Upper lobe of right lung (tissue), 1 donor: ENCODE measurements at places on chromosomes 7 and 10. TPM values are rescaled to one million over a fixed set of nuclear protein-coding genes. Genes with fewer than 3 reads are reported as not detected.

GRCh38 chr7:125391921-125392320 lies 462.3 kb upstream of the POT1 start:
- no peak for DNase-seq
- no peak overlapping the region for H3K27ac ChIP-seq
- H3K4me1 ChIP-seq = no peaks in the 10 kb centered on the region
- H3K36me3 ChIP-seq = no peaks in the 10 kb centered on the region

- no peak overlapping the region for H3K4me3 ChIP-seq
- DNase-seq = no peak
- no peaks in the 10 kb centered on the region for H3K27me3 ChIP-seq
- no peaks in the 10 kb centered on the region for H3K36me3 ChIP-seq
- no peaks in the 10 kb centered on the region for H3K4me1 ChIP-seq
- H3K27ac ChIP-seq = no peak overlapping the region
Measured at GRCh38 chr7:133807624-133808492, 319.3 kb upstream of the LRGUK start.

GRCh38 chr7:155451840-155452239 lies 6.1 kb upstream of the EN2 start:
- H3K27ac ChIP-seq = no peak overlapping the region
- DNase-seq = no peak
- no peak overlapping the region for H3K4me3 ChIP-seq
- H3K36me3 ChIP-seq = no peaks in the 10 kb centered on the region
- peaks cover 8% of the 10 kb centered on the region for H3K4me1 ChIP-seq

- no peaks in the 10 kb centered on the region for H3K36me3 ChIP-seq
- DNase-seq = no peak
- peaks cover 3% of the 10 kb centered on the region for H3K4me1 ChIP-seq
- no peak overlapping the region for H3K4me3 ChIP-seq
- no peaks in the 10 kb centered on the region for H3K27me3 ChIP-seq
Measured at GRCh38 chr7:115087437-115087836, 165.5 kb downstream of the MDFIC start.

DNA sequence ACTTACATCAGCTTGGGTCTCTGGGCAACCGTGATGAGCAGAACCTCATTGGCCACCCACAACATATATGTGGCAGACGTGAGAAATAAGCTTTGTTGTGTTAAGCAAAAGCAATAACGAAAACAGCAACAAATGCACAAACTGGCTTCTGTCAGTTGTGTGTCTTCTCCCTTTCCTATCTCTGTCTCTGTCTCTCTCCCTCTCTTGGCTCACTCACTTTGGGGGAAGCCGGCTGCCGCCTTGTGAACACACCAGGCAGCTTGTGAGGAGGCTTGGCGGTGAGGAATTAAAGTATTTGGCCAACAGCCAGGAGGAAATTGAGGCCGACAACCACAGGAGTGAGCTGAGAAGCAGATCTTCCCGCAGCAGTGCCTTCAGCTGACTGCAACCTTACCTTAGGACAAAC lies 21.9 kb upstream of the CDCA7L start:
- H3K4me1 ChIP-seq = no peaks in the 10 kb centered on the region
- H3K27me3 ChIP-seq = no peaks in the 10 kb centered on the region
- no peak overlapping the region for H3K4me3 ChIP-seq

- no peaks in the 10 kb centered on the region for H3K36me3 ChIP-seq
- H3K27me3 ChIP-seq = no peaks in the 10 kb centered on the region
- H3K4me3 ChIP-seq = no peak overlapping the region
- no peaks in the 10 kb centered on the region for H3K4me1 ChIP-seq
Measured at GRCh38 chr7:124152859-124153692, 120.2 kb upstream of the TMEM229A start.

- no peak overlapping the region for H3K4me3 ChIP-seq
- H3K4me1 ChIP-seq = no peaks in the 10 kb centered on the region
- H3K27me3 ChIP-seq = no peaks in the 10 kb centered on the region
Measured at GRCh38 chr10:104208730-104209129, 23.4 kb downstream of the CFAP43 start.

- no peak overlapping the region for H3K4me3 ChIP-seq
- no peak for DNase-seq
- H3K4me1 ChIP-seq = peaks cover 40% of the 10 kb centered on the region
Measured at GRCh38 chr10:75427951-75428350, 3.5 kb upstream of the LRMDA start.

DNA sequence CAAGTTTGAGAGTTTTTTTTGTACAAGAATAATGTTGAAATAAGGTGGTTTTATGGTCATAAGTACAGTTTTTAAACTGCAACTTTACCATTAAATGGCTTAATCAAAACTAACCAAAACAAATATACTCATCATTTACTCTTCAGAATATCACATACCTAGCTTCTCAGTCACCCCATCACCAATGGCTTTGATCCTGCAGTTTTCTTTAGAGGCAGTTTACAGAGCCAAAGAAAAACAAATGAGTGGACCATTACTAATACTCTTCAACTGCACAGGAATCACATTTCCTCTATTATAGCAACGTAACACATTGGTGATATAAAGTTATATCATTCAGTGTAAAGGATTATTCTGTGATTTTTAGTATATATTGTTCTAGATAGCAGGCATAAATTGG lies 576.1 kb upstream of the LRRTM3 start:
- no peak overlapping the region for H3K4me3 ChIP-seq
- no peak overlapping the region for H3K27ac ChIP-seq
- DNase-seq = no peak
- no peaks in the 10 kb centered on the region for H3K4me1 ChIP-seq
- no peaks in the 10 kb centered on the region for H3K36me3 ChIP-seq

- H3K4me3 ChIP-seq = no peak overlapping the region
- peak; percentile 78 for DNase-seq
- H3K4me1 ChIP-seq = peaks cover 3% of the 10 kb centered on the region
- H3K36me3 ChIP-seq = no peaks in the 10 kb centered on the region
Measured at GRCh38 chr10:95374597-95375209, 83.9 kb upstream of the PDLIM1 start.

GRCh38 chr10:49139846-49140195 lies 6.0 kb upstream of the FAM170B start:
- H3K27ac ChIP-seq = peak overlapping the region; percentile 70
- DNase-seq = no peak
- H3K4me3 ChIP-seq = no peak overlapping the region

DNA sequence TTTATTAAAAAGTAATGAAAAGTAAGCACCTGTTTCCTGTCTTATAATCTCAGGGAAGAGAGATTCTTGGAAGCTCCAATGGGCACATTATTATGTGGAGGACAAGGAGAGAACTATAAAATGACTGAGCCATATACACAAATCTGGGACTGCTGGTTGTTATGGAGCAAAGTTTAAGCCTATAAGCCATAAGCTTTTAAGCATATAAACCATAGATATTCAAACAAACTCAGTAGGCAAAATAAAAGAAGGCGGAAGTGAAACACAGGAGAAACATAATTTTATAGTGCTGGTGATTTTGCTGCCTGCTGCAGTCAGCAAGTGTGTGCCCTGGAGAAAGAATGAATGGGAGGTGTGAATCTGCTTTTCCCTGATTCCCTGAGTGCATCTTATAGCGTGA lies 274.4 kb downstream of the KIF20B start:
- H3K4me1 ChIP-seq = no peaks in the 10 kb centered on the region
- no peaks in the 10 kb centered on the region for H3K36me3 ChIP-seq
- H3K4me3 ChIP-seq = no peak overlapping the region
- no peak overlapping the region for H3K27ac ChIP-seq

DNA sequence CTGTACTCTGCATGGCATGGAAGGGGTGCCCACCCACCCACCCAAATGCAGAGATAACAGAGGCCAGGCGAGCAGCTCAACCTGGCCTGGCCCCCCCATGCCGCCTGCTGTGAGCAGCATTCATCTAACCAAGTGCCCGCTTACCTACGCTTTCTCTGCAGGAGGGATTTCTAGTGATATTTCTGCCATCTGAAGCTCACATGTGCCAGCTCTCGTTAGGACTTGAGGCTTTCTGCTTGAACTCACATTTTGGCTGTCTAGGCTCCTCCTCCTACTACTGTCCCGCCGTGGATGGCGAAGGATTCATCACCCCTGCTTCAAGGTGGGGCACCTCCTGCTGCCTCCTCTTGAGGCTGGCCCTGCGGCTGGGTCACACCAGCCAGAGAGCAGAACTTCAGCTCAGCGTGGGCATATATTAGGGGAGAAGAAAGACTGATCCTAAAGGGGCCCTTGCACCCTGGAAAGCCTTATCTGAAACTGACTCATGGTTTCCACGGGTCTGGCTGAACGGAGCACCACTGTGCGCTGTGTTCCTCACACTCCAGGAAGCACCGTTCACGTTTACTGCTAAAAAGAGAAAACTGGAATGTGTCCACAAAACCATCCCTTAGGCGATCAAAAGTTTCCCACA lies 45.5 kb downstream of the CTBP2 start:
- DNase-seq = peak; percentile 46
- H3K36me3 ChIP-seq = no peaks in the 10 kb centered on the region
- H3K27me3 ChIP-seq = no peaks in the 10 kb centered on the region
- H3K27ac ChIP-seq = no peak overlapping the region
- no peak overlapping the region for H3K4me3 ChIP-seq
- H3K4me1 ChIP-seq = peaks cover 31% of the 10 kb centered on the region

DNA sequence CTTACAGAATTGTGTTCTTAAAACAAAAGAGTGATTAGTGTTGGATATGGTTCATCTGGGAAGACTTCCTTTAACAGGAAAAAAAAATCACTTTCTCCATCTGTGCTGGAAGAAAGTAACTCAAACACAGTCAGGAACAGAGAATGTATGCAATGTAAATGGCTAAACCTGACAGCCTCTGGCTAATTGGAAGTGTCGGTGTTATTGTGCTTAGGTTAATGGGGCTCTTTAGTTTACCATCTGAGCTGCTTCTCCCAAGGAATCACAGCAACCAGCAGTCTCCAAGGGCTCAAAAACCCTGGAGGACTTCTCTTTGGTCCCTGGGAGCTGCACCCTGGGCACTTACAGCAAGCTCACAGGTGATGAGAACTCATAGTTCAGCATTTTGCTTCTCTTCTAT lies 724.5 kb downstream of the LRMDA start:
- H3K36me3 ChIP-seq = no peaks in the 10 kb centered on the region
- H3K4me3 ChIP-seq = no peak overlapping the region
- no peak overlapping the region for H3K27ac ChIP-seq
- no peaks in the 10 kb centered on the region for H3K27me3 ChIP-seq

DNA sequence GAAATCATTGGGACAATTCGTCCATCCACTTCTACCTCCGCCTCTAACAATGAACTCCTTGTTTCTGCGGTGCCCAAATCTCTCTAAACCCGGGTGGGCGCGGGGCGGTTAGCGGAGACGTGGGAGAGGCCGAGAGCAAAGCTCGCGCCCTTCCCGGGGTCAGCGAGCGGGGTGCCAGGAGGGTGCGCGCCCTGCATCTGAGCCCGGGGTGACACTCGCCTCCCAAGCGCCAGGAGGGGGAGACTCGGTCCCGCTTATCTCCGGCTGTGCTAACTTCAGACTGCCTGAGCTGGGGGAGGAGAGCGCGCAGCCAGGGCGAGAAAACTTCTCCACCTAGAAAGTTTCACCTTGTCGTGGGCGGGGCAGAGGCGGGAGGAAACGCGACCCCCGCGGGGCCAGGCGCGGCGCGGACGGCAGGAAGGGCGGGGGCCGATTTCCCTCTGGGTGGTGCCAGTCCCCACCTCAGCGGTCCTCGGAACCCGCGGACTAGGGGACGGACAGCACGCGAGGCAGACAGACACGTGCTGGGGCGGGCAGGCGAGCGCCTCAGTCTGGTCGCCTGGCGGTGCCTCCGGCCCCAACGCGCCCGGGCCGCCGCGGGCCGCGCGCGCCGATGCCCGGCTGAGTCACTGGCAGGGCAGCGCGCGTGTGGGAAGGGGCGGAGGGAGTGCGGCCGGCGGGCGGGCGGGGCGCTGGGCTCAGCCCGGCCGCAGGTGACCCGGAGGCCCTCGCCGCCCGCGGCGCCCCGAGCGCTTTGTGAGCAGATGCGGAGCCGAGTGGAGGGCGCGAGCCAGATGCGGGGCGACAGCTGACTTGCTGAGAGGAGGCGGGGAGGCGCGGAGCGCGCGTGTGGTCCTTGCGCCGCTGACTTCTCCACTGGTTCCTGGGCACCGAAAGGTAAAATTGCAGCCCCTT lies at the start of gene MET:
TSS of gene MET (plus strand) at position 516 of the 915 bp plus-strand sequence. CDS start 26,889 bp downstream, outside the sequence.
- H3K27ac ChIP-seq = peak within 1 kb of the TSS; percentile 70
- H3K4me3 ChIP-seq = peak within 1 kb of the TSS; percentile 54
- peaks cover 11% of the 10 kb centered on the region for H3K27me3 ChIP-seq
- DNase-seq = peak; percentile 91
- no peaks in the 10 kb centered on the region for H3K36me3 ChIP-seq
- peaks cover 11% of the 10 kb centered on the region for H3K4me1 ChIP-seq

DNA sequence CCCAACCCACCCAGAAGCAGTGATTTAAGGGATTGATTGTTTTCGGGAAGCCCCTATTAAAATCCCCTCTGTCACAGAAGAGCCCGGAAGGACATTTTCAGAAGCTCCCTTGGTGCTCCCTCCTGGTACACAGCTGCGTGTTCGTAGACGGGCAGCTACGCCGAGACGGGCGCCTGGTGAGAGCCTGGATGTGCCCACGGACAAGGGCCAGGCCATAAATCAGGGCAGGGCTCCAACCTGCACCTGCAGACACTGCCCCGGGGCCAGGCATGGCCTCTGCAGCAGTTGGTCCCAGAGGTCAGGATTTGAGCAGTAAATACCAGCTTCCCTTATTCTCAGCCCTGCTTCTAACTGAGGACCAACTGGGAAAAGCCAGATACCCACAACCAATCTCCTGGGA lies 106.8 kb downstream of the PAXIP1 start:
- no peaks in the 10 kb centered on the region for H3K36me3 ChIP-seq
- no peak overlapping the region for H3K27ac ChIP-seq
- no peaks in the 10 kb centered on the region for H3K27me3 ChIP-seq

- peaks cover 42% of the 10 kb centered on the region for H3K27me3 ChIP-seq
- no peak for DNase-seq
- H3K4me3 ChIP-seq = no peak overlapping the region
Measured at GRCh38 chr10:101172741-101173140, 41.6 kb downstream of the TLX1 start.

DNA sequence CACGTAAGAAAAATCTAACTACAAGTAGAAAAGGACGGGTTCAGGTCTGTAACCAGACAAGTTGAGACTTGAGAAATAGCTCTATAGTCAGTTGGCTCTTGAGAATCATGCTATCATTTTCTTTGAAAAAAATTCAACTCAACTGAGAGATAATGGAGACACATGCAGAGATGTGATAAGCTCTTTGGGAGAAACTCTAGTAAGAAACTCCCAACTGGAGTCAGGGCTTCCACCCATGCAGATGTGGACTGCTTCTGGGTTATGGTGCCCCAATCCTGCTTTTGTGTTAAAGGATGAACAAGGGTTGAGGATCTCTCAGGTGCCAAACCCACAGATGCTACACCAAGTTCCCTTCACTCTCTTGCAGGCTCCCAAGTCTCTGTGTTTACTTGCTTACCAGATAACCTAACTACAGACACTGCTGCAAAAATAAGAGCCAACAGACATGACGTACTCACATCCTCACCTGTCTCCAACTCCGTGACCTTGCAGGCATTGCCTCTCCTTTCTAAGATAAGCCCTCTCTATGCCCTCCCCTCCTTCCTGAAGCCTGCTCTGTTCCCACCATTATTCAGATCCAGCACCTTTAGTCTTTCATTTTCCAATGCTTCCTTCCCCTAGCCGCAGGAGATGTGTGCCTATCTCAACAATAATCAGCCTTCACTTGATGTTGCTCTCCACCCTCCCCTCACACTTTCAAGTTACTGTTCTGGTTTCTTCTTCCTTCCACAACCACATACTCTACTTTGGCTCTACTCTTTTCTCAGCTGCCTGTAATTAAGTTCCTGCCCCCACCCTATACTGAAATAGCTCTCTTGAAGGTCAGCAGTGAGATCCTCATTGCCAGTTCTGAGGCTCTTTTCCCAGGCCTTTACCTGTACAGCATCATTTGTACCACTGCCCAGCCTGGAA lies 130.0 kb downstream of the ICA1 start:
- no peak overlapping the region for H3K27ac ChIP-seq
- H3K27me3 ChIP-seq = no peaks in the 10 kb centered on the region
- no peak for DNase-seq
- no peaks in the 10 kb centered on the region for H3K36me3 ChIP-seq
- no peaks in the 10 kb centered on the region for H3K4me1 ChIP-seq
- H3K4me3 ChIP-seq = no peak overlapping the region

Gene AKR1C8
- total RNA-seq = 0.55 TPM

Gene ZNHIT1
- total RNA-seq = 51.9 TPM

Gene SCRN1
- 36.1 TPM for total RNA-seq
